Gastroesophageal sphincter (tissue), 4 donors: ENCODE measurements at places on chromosomes 7 and 10.

GRCh38 chr10:30430544-30431298 lies 3.3 kb upstream of the MAP3K8 start:
- ATAC-seq = no peak

DNA sequence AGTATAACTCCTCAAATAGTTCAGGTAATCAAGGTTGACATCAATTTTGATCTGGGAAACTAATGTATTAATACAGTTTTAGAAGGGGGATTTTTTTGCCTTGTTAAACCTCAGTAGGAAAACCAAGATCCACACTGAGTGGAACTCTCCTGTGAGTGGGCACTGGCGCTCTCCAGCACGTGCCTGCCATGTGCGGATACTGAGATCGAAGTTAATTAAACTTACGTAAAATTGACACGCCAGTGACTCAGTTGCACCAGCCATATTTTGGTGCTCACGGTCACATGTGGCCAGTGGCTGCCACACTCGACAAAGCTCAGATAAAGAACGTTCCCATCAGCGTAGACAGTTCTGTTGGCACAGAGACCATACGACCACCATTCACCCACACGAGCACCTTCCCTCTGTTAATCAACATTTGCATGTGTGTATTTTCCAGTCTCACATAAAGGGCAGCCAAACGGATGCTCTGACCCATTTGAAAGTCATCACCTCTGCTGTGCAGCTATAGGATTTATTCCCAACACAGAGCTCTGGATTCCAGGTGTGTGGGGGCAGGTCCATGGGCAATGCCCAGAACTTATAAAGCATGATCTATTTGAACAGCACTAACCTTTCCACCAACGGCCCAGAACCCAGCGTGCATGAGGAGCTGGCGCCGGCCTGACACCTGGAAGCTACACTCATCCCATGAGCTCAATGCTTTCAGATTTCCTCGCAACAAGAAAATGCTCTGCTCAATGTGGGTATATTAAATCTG lies 77.7 kb downstream of the VIPR2 start:
- no peak for ATAC-seq

- ATAC-seq = no peak
These were observed 33.3 kb upstream of the CAPZA2 start for GRCh38 chr7:116829041-116829440.

DNA sequence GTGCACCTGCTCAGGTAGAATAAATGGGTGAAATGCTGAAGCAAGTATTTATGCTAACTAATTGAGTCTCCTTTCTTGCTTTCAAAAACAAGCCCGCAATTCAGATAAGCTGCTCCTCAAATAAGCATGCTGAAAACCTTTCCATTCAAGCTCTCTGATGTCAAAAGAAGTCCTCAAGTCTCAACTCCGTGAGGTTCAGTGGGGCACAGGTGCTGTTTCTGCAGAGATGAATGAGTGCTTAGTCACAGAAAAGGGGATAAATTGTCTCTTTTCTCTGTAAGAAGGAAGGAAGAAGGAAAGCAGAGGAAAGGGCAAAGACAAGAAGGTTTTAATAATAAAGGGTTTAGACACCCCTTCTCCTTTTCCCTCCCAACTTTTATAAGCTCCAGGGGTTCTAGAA lies 229.8 kb upstream of the NPY start:
- ATAC-seq = no peak

DNA sequence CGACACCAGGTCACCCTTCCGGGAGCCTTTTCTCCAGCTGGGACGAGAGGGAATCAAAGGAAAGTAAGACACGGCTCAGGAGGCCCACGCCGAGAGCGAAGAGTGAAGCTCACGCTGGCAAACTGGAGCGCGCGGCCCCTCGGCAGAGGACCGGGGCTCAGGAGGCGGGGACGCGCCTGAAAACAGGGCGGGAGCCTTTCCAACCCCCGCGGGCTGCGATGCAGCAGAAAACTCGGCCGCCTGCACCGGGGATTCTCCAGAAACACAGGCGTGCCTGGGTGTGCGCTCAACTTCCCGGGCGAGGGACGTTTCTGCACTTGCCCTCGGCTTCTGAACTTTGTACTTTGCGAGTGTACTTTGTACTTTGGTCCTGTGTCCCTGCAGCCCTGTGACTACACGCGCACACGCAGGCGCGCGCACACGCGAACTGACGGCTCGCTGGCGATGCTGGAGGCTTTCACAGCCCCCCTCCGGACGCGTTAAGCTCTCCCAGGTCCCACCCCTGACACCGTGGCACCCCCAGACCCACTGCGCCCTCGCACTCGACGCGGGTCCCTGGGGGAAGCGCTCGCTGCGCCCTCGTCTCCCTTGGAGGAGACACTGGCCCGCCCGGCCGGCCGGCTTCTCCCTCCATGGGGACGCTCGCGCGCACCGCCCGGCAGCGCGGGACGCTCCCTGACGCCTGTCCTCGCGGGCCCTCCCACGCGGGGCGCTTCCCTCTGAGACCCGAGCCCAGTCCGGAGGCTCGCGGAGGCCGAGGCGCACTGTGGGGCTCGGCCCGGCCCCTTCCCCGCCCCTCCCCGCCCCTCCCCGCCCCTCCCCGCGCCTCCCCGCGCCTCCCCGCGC lies 588 bp upstream of the PAOX start:
- peak; percentile 64 for ATAC-seq

- ATAC-seq = no peak
These were observed 183.0 kb upstream of the CTBP2 start for GRCh38 chr10:125343118-125343925.

- no peak for ATAC-seq
These were observed 71.5 kb downstream of the MCMBP start for GRCh38 chr10:119801176-119801575.

DNA sequence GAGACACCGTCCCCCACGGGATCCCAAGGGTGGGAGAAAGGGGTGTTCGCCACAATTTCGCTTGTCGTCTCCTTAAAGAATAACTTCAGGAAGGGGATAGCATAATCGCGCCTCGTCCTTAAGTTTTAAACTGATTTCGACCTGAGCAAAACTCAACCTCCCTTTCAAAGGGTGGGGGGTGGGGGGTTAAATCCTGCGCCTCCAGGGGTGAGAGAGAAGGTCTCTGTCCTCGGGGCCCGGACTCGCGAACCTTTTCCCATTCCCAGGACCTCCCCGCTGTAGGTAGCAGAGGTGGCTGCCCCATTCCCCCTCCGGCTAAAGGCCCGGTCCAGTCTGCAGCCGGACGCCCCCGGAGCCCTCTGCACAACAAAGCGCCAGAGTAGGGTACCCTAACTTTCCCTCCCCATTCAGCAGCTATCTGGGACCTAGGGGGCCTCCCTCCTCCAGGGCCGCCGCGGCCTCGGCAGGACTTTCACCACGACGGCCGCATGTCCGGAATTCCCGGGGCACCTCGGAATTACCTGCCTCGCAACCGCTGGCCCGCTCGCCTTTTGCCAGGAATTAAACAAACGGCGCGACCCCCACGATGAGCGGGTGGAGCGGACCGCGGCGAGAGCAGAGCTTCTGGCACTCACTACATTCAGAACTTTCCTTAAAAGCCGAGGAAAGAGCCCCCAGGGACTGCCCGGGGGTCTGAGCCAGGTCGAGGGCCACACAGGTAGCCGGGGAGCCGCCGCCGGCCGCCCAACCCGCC lies 1.7 kb downstream of the CDK6 start:
- ATAC-seq = no peak

DNA sequence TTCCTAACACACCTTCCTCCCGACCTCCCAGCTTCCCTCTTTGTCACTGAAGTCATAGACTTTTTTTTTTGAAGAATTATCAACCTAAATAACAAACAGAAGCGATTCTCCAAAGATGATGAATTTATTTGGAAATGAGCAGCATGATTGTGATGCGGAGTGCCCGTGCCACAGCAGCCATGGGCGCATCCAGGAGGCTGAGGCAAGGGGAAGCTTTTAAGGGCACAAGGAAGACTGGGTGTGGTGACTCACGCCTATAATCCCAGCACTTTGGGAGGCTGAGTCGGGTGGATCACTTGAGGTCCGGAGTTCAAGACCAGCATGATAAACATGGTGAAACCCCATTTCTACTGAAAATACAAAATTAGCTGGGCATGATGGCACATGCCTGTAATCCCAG lies 16.2 kb upstream of the GIMAP8 start:
- ATAC-seq = no peak

- ATAC-seq = no peak
These were observed 32.9 kb downstream of the ICA1 start for GRCh38 chr7:8228766-8229674.

DNA sequence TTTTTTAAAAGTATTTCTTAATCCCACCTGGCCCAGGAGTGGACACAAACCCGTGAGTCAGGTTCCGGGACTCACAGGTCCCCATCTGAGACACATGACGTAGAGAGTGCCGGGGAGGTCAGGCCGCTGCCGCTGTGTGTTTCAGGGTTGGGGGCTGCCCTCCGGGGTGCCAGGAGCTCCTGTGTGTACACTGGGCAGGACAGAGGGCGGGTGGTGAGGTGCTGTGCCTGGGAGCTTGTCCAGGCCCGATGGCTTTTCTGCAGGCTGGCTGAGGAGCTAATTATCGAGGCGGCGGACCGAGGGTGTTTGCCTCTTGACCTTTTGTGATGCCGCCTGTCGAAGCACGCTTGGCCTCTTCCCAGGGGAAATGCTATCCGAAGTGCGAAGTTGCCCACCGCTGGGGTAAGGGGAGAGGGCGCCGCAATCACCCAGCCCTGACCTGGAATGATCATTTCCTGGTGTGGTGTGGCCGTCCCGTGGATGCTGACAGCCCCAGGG lies 42.1 kb downstream of the FOXL3 start:
- ATAC-seq = no peak

GRCh38 chr10:26779176-26779860 lies 81.4 kb downstream of the ABI1 start:
- ATAC-seq = no peak

- ATAC-seq = no peak
These were observed 34.5 kb downstream of the PAPSS2 start for GRCh38 chr10:87694011-87694794.
